Stimulated activated CD4-positive, alpha-beta T cell treated with anti-CD3 and anti-CD28 coated beads, Interleukin-2, amount 100 ng/mL, for 4 hours (primary cell): ENCODE measurements at places on chromosomes 11 and 22.

- no peak for DNase-seq
Measured at GRCh38 chr11:110886288-110886970, 174.2 kb upstream of the ARHGAP20 start.

GRCh38 chr11:17887779-17888178, 125.1 kb downstream of the SERGEF start:
- no peak for DNase-seq

DNA sequence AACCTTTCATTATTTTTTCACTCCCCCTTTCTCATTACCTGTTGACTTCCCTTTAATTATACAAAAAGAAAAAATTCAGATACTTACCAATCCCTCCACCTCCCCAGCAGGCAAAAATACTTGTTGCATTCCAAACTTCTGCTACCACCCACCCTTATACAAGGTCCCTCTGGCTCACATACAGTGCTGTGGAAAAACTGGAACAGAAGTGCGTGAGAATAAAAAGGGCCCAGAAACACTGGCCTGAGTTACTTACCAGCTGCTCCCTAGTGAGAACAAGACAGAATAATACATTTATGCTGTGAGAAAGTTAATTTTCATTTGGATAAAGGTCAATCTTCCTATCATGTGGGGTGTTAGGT, 46.9 kb upstream of the RAPSN start:
- DNase-seq, result no peak

DNA sequence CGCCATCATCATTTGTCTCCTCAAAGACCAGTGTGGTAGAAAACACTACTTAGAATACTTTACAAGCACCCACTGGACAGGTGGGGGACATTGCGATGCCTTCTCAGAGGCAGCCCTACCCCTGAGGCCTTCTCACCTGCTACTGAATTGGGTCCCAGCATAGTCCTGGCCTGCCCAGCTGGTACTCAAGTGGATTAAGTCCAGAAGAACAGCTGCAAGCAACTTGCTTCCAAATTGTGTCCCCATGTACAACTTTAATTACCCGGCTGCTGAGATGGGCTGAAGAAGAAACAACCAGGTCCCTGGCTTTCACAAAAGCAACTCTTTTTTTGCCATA, 12.3 kb downstream of the ABTB2 start:
- DNase-seq, result no peak

DNA sequence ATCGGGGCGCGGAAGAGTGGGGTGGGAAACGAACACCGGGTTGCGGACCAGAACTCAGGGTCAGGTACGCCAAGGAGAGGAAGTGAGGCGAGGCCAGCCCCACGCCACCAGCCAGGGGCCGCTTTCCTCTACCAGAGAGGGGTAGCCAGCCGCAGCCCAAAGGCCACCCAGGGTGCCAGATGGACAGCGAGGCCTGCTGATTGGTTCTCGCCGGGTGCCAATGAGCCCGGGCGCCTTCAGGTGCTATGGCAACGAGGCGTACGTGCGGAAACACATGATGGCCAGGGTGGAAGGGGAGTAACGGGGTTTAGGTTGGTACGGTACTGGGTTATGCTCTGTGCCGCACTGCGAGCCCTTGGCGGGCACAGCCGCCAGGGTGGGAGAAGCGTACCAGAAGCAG, 128.9 kb downstream of the SERGEF start:
- DNase-seq, result no peak

- no peak for DNase-seq
Measured at GRCh38 chr11:85182441-85183387, 444.4 kb downstream of the DLG2 start.

DNA sequence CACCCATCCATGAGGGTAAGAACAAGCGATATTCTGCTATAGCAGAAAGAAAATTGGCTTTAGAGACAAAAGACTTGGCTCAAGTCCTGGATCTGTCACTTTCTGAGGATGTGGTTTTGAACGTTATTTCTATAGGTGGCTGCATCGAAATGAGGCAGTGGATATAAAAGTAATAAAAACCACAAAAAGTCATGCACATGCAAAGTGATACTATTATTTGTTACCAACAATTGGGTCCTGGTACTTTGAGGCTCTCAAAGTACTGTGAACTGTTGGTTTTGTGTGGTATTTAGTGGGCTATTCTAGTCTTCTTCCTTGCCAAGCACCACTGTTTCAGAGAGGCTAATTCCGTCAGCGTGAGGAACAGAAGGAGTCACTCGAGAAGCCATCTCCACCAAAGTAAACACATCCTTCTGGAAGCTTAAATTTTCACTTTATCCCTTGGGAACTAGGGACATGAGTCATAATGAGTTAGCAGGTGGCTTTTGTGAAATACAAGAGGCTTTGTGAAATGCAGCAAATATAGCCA, 13.1 kb downstream of the UBASH3B start:
- no peak for DNase-seq

- no peak for DNase-seq
Measured at GRCh38 chr11:101188801-101189200, 59.2 kb upstream of the PGR start.

GRCh38 chr11:65102142-65103095, 6.4 kb downstream of the VPS51 start:
- DNase-seq, result no peak

- no peak for DNase-seq
Measured at GRCh38 chr11:116061322-116061721, 557.1 kb upstream of the CADM1 start.

DNA sequence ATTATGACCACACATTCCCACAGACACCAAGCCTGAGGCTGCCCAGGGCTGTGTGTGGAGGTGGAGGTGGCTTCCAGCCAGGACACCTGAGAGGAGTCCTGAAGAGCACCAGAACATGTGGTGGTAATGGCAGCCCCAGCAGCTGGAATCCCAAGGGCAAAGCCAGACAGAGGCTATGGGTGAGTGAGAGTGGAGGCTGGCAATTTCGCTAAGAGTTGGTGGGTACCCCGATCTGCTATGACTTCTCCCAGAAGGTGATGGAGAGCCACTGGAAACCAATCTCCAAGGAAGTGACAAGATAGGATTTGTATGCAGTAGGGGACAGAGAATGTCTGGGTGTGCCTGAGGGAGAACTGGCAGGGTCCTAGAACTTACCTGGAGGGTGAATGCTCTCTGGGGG, 69.3 kb upstream of the CLTCL1 start:
- DNase-seq, result no peak

DNA sequence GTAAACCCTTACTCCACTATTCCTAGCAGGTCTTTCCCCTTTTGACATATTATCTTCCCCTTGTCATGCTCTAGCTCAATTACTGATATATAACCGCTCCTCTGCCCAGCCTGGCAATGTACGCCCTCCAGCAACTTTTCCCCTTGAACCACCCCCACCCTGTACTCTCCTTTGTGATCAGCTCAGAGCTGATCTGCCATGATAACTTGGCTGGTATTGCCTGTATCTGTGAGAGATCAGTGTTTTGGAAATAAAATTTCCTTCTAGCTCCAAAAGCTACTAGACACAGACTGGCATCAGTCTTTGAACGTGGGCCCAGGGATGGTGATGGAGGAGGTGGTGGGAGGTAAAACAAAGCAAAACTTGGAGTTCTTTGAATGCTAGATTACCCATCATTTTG, 42.9 kb downstream of the DIXDC1 start:
- DNase-seq, result no peak

- DNase-seq, result no peak
Measured at GRCh38 chr11:127825183-127825582, 762.2 kb downstream of the ETS1 start.

DNA sequence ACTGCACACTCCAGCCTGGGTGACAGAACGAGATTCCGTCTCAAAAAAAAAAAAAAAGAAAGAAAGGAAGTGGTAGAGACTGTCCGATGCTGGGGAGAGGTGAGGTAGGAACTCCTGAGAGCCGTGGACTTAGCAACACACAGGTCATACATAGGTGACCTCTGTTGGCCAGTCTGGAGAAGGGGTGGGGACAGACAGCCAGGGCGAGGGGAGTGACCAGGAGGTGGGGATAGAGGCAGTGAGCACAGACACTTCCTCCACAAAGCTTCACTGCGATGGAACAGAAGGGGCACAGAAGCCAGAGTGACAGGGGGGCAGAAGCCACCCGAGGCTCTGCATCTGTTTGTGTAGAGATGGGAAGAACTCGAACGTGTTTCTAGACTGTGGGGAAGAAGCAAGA, 47.1 kb downstream of the MYH9 start:
- DNase-seq, result no peak

DNA sequence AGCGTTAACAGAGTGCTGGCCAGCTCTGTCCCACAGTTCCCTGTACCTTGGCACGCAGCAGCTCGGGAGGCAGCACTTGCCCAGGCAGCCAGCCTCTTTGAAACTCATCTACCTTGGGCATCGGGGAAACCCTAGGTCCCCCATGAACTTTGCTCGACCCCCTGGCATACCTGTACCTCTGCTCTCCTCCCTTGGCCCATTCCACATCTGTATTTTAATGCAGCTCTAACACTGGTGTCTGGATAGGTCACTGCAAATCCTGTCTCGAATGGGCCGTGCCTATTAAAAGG, 304.1 kb downstream of the TBC1D22A start:
- DNase-seq, result no peak

- no peak for DNase-seq
Measured at GRCh38 chr11:10443721-10444235, 11.3 kb upstream of the AMPD3 start.

DNA sequence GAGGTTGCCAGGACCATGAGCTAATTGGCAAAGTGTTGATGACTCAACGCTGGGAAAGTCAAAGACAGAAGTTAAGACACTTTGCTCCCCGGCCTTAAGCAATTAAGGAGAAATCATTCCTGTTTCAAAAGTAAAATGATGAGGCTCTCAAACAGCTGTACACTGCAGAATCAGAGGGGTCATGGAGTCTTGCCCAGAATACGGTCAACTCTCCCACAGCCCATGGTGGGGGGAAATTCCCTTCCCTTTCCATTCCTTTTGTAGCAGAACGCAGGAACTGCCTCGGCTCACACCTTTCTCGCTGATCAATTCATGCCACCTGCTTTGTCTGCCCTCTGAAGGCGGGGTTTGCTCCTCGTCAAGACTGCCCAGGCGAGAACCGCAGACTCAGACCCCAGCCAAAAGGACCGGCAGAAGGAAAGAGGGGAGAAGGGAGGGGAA, 52.8 kb downstream of the MN1 start:
- no peak for DNase-seq

DNA sequence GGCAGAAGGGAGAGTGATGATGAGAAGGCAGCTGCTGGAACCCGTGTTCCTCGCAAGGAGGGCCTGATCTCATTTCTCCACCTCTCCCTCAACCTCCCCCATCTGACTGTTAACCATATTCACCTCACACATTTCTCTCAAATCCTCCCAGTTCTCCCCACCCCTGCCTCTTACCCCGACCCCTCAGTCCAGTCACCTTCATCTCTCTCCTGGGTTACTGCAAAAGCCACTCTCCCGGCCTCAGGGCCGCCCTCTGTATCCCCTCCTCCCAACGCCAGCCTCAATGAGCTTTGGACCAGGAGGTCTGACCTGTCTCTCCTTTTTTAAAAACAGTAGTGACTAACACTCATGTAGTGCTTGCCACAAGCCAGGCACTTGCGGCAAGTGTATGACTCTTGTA, 29.5 kb upstream of the LMO1 start:
- no peak for DNase-seq

DNA sequence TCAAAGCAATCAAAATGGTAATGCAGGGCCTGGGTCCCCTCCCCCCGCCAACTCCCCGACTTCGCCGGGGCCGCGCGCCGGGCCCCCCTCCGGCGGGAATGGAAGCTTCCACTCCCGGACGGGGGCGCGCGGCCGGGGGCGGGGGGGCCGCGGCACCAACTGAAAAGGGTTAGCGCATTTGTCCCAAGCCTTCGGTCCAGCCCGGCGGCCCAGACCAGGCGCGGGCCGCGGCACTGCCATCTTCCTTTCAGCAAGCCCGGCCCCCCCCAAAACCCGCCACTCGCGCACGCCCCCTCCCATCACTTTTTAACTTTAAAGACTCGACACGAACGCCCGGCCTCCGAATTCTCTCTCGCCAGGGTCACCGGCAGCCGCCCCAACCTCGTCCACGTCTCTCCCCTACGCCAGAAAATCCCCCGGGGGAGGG, 2.8 kb downstream of the PHF21B start:
- DNase-seq, result no peak

- DNase-seq, result no peak
Measured at GRCh38 chr11:76892306-76892705, 31.6 kb downstream of the ACER3 start.

DNA sequence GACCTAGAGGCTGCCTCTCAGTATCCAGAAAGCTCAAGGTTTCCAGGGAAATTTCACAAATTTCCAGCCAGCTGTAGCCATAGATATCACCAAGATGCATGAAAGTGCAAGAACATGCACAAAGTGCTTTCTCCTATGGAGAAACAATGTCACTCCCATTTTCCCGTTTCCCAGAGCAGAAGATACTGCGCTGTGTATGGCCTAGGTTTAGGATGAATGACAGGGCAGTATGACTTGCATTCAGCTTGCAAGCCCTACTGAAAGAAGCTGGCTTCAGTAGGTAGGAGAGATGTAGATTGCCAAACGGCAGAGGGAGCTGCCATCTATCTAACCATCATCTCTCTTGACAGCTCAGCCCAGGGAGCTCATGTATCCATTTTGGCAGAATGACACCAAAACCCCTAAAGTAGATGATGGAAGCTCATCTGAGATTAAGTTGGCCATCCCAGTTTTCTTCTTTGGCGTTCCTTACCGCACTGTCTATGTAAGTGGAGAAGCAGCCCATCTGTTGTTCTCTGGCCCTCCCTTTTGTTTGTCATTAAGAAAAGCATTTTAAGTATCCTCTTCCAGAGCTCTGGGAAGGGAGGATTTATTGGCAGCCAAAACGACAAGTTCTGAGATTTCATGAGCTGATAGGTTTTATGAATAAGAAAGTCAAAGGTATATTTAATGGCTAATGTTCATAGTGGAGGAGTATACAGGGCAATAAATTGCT, 4.6 kb downstream of the TECTA start:
- no peak for DNase-seq

- no peak for DNase-seq
Measured at GRCh38 chr11:78161346-78161745, 21.9 kb upstream of the ALG8 start.

GRCh38 chr11:9808943-9809342, 145.1 kb downstream of the SWAP70 start:
- no peak for DNase-seq

GRCh38 chr22:35198738-35199137, 58.6 kb upstream of the HMGXB4 start:
- DNase-seq, result no peak

- DNase-seq, result no peak
Measured at GRCh38 chr11:110026858-110027626, 66.2 kb upstream of the ZC3H12C start.

DNA sequence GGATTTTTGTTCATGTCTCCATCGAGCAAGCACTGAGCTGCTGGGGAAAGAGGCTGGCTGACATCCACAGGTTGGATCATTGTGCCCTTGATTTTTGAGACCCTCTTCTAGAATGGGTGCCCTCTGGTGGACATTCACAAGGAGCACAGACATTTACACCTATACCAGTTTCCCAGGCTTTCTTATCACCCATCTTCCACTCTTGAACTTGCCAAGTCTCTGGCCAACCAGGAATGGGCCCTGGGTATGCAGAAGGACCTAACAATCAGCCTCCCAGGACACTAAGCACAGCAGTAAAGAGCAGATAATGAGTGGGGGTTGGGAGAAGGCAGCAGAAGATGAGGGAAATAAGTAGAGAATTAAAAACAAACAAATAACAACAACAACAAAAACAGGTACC, 5.7 kb upstream of the INTS4 start:
- peak; percentile 15 for DNase-seq
